Activated CD4-positive, CD25-positive, alpha-beta regulatory T cell treated with anti-CD3 and anti-CD28 coated beads, Interleukin-2, amount 50 U/mL, for 24 hours (primary cell): ENCODE measurements at places on chromosomes 11 and 22.
A peak's percentile ranks its signal among the peaks of the same experiment; 100 is the strongest.

GRCh38 chr11:66967670-66968425 lies 7.3 kb upstream of the C11orf86 start:
- no peak for ATAC-seq

GRCh38 chr11:37657645-37658044 lies 1059.6 kb upstream of the RAG2 start:
- no peak for ATAC-seq

- ATAC-seq: peak; percentile 30
Measured at GRCh38 chr11:8019314-8020243, 32.4 kb downstream of the EIF3F start.

DNA sequence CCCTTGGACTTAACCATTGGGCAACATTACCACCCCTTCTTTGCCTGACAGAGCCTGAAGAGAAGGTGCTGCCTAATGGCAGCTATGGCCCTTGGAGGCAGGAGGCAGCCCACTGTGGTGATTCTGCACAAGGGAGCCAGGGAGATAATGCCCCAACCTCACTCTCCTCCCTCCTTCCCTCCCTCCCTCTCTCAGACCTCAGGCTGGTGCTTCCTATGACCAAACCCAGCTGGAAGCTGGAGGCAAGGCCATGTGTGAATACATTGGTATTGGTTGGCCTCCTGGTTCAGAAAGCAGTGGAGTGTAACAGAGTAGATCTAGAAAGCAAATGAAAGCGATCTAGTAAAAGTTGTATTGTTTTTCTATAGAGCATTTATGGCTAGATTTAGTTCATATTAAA lies 233.1 kb downstream of the CSNK2A3 start:
- ATAC-seq: no peak
